ENCODE measurements at places on chromosomes 1 and 21.

GRCh38 chr1:159068886-159069285 lies 7.7 kb downstream of the AIM2 start:
- no peak for DNase-seq

- DNase-seq = no peak
Observed at GRCh38 chr1:43421976-43422750, 31.6 kb downstream of the HYI start.

DNA sequence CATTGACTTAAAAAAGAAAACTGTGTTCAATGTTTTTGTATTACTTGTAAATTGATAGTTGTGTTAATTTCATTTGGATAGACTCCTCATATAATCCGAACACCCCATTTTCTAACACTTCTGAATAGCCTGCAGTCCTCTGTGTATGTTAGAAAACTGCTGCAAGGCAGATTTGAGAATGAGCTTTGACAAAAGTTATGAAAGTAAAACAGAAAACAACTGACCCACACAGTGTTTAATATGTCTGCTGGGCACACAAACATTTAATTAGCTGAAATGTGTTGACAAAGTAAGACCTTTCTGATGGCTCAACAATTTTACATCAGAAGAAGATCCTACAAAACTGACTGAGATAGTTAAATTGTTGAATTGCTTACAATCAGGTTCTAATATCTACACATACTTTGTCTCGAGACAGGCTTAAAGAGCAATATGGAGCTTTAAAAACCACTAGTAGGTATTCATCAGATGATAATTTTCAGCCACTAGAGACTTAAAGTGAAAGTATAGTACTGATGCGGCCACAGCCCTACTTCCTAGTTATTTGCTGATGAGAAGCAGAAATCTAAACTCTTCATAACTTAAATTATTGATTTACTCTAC lies 40.0 kb upstream of the PRMT6 start:
- no peak for DNase-seq

GRCh38 chr1:64038965-64039364 lies 164.5 kb upstream of the UBE2U start:
- DNase-seq = no peak

DNA sequence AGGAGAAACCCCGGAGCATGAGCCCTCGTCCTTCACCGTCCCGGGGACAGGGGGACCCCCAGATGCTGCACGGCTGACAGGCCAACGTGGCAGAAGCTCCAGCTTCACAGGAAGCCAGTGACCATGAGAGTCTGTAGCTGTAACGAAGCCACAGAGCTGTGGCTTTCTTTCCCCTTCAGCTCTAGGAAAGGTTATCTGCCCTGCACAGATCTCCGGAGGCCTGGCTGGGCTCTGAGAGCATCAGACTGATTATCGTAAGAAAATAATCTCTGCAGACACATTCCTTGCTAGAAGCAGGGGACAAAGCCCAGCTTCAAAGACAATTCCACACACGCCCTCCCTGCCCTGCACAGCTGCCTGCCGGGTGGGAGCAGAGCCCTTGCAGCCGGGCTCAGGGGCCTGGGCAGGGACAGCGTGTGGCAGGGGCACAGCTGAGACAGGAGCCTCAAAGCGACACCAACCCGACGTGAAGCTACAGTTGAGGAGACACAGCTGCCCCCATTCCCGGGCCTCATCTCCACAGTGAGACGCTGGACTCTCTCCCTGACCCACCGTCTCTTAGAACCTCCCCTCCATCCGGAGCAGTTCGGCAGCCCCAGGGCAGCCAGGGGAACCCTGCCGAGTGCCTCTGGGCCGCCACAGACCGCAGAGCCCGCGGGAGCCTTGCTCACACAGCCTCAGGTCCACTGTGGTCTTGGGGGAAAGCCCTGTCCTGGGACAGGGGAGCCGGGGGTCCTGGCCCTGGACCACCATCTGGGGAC lies 30.6 kb downstream of the POFUT2 start:
- DNase-seq = no peak

- no peak for DNase-seq
Observed at GRCh38 chr1:207259391-207259790, 62.1 kb upstream of the CD55 start.

GRCh38 chr1:87144316-87144895 lies 184.3 kb upstream of the LMO4 start:
- no peak for DNase-seq

GRCh38 chr1:27122652-27123051 lies 32.3 kb downstream of the SLC9A1 start:
- DNase-seq = no peak

GRCh38 chr1:217191441-217191840 lies 439.4 kb downstream of the GPATCH2 start:
- no peak for DNase-seq

GRCh38 chr21:43591571-43591970 lies 67.7 kb downstream of the HSF2BP start:
- DNase-seq = no peak

- DNase-seq = no peak
Observed at GRCh38 chr21:37281579-37281978, 14.4 kb upstream of the VPS26C start.

All from stimulated activated CD8-positive, alpha-beta memory T cell treated with anti-CD3 and anti-CD28 coated beads, Interleukin-7, amount 100 ng/mL, for 48 hours (primary cell).